Activated naive CD8-positive, alpha-beta T cell treated with anti-CD3 and anti-CD28 coated beads for 36 hours (primary cell): ENCODE measurements at places on chromosomes 16 and 17.
A peak's percentile ranks its signal among the peaks of the same experiment; 100 is the strongest.

DNA sequence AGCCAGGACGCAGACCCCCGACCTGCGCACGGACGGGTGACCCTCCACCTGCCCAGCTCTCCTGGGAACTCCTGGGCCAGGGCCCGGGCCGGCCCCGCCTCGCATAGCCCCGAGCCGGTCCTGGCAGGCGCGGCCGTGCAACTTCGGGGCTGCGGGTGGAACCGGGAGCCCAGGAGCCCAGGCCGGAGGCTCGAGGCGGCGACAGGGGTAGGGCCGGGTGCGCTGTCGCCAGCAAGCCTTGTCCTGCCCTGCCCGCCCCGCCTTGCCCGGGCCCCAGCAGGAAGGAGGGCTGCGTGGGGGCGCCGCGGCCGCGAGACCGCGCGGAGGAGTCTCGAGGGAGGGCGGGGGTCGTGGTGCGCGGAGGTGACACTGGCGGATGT, 408 bp downstream of the LMF1 start:
- DNase-seq: no peak

- DNase-seq: no peak
These were observed 10.6 kb upstream of the ALOX12 start for GRCh38 chr17:6985266-6985665.

- DNase-seq: no peak
These were observed 359.1 kb downstream of the WWOX start for GRCh38 chr16:78458588-78458987.

DNA sequence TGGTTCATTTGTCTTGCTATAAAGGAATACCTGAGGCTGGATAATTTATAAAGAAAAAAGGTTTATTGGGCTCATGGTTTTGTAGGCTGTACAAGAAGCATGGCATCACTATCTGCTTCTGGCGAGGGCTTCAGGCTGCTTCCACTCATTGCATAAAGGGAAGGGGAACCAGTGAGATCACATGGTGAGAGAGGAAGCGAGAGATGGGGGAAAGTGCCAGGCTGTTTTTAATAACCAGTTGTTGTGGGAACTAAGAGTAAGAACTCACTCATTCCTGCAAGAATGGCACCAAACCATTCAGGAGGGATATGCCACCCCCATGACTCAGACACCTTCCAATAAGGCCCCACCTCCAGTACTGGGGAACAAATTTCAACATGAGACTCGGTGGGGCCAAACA, 24.3 kb downstream of the SPECC1 start:
- no peak for DNase-seq

DNA sequence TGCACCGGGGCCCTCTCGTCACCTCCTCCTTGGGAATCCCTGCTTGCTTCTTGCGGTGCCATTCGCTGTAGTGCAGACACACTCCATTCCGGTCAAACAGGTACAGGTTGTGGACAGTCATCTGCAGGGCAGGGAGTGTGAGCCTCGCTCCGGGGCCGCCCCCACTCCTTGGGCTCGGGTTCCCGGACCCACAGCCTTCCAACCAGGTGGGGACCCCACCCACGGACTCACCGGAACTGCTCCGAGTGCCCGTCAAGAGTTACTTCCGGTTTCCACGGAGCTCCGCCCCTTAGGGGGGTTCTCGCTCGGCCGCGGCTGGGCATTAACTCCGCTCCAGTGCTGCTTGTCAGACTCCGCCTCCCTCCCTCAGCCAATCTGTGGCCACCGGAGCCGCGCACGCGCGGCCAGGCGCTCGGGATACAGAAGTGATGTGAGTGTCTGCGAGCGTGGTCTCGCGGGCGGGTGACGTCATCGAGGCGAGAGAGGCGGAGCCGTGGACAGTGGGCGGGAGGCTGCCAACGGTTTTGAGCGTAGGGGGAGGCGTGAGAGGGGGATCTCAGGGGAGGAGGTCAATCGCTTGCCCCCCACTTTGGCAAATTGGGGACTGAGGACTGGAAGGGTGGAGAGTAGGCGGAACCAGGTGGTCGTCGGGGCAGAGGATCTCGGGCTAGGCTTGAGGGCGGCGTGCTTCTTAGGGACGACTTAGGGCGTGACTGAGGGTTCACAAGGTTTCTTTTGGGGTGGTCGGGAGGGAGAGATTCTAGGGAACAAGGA, at the start of the genes CNTROB and TRAPPC1:
CNTROB (plus strand) TSS at position 498 of the 774 bp plus-strand sequence. CDS start 874 bp downstream, outside the sequence.
TRAPPC1 (minus strand) TSS at position 238 of the 774 bp plus-strand sequence; CDS start at position 121, 117 bp downstream.
- peak; percentile 100 for DNase-seq

GRCh38 chr16:972316-973002, 1.7 kb upstream of the LMF1 start:
- DNase-seq: no peak

DNA sequence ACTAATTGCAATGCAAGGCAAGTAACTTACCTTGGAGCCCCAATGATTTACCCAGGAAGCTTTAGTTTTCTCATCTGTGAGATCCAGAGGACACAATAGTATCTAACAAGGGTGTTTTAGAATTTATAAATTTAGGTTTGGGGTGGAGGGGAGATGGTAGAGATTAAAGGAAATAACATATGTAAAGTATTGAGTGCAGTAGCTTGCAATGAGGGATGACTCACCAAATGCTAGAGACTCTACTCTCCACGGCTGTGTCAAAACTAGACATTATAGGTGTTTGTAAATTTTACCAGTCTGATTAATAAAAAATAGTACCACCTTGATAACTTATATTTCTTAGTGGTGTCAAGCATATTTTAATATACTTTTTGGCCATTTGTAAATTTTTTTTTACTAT, 3.7 kb upstream of the ABCA9 start:
- DNase-seq: no peak

GRCh38 chr16:10729104-10730048, 14.3 kb upstream of the NUBP1 start:
- no peak for DNase-seq

- DNase-seq: no peak
These were observed 20.6 kb upstream of the SLC35G3 start for GRCh38 chr17:35214631-35215273.

- DNase-seq: no peak
These were observed 52.8 kb downstream of the GSG1L start for GRCh38 chr16:28010671-28011070.

GRCh38 chr17:63039342-63039741, 73.3 kb downstream of the TANC2 start:
- DNase-seq: no peak

GRCh38 chr17:66432411-66432957, 130.1 kb downstream of the PRKCA start:
- DNase-seq: no peak

- peak; percentile 87 for DNase-seq
These were observed 759 bp upstream of the TP53I13 start for GRCh38 chr17:29567554-29568330.
